ENCODE measurements at places on chromosomes 1 and 21.

- no peak for DNase-seq
Observed at GRCh38 chr1:93659822-93660503, 21.7 kb downstream of the BCAR3 start.

DNA sequence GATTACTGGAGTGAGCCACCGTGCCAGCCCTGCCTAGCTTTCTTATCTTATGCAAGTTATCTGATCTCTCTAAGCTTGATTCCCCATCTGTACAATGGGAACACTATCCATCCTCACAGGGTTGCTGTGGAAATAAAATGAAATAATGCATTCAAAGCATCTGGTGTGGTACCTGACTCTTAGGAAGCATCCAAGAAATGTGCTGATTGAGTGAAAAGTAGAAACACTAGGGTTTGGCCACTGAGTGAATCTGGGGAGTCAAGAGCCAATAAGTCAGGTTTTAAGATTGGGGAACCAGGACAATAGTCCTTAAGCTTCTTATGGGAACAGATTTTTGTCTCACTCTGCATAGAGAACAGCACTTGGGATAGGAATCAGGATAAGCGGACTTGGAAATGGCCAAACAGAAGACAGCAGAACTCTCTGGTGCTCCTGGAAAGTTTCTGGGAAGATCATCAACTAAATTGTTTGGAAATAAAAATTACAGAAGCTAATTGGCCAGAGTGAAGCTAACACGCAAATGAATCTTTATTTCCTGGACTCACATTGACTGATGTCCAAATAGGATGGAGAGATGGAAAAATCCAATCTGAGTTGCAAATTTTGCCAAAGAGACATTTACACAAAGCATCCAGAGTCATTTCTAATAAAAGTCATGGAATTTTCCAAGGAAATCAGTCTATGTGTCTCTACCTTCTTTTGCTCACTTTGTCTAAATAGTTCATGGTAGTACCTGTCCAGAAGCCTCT lies 3.3 kb downstream of the PAFAH2 start:
- DNase-seq: no peak

- no peak for DNase-seq
Observed at GRCh38 chr1:94768036-94768435, 52.1 kb upstream of the SLC44A3 start.

GRCh38 chr1:23732363-23733224 lies 10.7 kb upstream of the ELOA start:
- no peak for DNase-seq

DNA sequence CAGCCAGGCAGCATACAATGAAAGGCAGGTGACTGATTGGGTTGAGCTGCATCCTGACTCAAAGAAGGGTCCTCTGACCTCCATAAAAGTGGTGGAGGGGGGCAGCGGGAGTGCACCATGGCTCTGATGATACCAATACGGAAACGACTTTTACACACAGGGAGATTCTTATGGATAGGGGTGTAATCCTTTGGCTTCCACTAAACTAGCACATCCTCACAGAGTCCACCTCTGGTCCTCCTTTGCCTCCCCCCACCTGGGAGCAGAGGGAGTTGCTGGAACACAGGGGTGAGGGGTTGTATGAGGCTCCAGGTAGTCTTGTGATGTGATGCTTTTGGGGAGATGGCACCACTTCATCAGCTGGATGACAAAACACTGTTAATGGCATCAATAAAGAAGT lies 361.0 kb downstream of the BARHL2 start:
- DNase-seq: no peak

- no peak for DNase-seq
Observed at GRCh38 chr21:36522219-36522808, 42.4 kb upstream of the CLDN14 start.

- DNase-seq: no peak
Observed at GRCh38 chr1:36555041-36555440, 72.3 kb upstream of the CSF3R start.

- no peak for DNase-seq
Observed at GRCh38 chr21:18118566-18118965, 126.1 kb upstream of the CHODL start.

DNA sequence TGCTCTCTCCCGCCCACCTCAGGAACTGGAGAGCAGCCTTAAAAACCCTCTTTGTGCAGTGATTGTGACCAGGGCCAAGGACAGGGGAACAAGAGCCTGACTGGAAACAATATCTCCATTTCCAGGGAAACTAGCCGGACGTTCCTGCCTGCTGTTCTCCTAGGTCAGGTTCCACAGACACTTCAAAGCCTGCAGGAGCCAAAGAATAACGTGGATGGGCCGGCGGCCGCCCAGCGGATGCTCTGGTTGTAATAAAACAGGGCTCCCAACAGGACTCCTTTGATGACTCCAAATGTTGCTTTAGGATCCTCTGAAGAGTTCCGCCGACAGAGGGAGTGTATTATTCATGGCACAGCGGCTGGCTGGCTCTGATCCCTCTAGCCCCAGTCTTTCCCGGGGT lies 162.2 kb downstream of the PLXNA2 start:
- DNase-seq: no peak

GRCh38 chr1:156095906-156096508 lies 13.7 kb upstream of the MEX3A start:
- DNase-seq: no peak

- no peak for DNase-seq
Observed at GRCh38 chr1:220877377-220878095, 1.7 kb upstream of the HLX start.

DNA sequence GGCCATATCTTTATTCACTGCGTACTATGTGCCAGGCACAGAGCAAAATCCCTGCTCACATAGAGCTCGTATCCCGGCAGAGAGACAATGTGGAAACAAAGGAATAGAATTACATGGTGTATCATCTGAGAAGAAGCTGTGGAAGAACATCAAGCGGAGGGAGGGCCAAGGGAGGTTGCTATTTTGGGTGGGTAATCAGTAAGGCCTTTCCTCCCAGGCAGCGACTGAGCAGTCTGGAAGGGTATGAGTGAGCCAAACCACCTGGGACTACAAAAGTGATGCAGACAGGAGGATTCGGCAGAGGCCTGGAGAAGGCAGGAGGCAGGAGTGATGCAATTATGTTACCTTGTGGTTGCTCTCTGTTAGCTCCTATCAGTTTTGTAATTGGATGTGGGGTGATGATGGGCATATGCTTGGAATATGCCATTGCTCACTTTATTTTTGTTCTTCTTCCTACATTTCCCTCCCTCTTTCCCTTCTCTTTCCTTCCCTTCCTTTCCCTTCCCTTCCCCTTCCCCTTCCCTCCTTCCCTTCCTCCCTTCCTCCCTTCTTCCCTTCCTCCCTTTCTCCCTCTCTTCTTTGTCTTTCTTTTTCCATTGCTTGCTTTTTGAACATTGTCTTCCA lies 172.9 kb downstream of the DISC1 start:
- no peak for DNase-seq

GRCh38 chr1:215023155-215023832 lies 59.2 kb upstream of the KCNK2 start:
- no peak for DNase-seq

- DNase-seq: no peak
Observed at GRCh38 chr1:31583082-31583994, 7.0 kb downstream of the TINAGL1 start.

GRCh38 chr1:23081376-23081775 lies 62.1 kb downstream of the KDM1A start:
- DNase-seq: no peak

- DNase-seq: no peak
Observed at GRCh38 chr1:170537798-170538503, 6.0 kb downstream of the GORAB start.

- no peak for DNase-seq
Observed at GRCh38 chr1:173827611-173828010, 2.9 kb upstream of the CENPL start.
